ENCODE measurements at places on chromosomes 1 and 21.

DNA sequence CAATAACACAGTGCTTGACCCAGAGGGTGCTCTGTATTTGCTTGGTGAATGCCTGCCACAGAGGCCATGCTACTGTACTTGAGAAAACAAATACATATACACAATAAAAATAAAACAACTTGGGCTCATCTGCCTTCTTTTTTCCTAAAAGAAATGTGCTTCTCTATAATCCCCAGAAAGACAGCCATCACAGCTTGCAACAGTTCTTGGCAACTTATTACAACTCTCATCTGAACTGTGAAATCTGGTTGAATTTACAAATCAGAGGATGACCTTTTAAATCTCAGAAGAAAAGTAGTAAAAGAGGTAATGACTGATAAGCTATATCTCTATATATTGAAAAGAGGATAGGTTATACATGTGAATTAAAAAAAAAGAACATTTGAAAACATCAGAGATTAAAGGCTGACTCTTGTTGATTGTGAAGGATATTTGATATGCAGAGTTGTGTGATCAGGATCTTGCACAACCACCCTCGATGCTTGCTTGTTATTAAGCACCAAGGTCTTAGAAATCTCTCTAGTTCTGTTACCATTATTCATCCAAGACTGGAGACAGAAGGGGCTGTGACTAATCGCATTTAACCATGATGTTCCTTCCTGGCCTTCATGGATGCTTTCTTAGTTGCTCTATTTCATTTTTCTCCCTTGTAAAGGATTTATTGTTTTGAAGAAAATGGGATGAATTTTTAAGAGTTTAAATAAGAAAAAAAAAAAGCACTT, 213.4 kb downstream of the APP start:
- no peak for DNase-seq

DNA sequence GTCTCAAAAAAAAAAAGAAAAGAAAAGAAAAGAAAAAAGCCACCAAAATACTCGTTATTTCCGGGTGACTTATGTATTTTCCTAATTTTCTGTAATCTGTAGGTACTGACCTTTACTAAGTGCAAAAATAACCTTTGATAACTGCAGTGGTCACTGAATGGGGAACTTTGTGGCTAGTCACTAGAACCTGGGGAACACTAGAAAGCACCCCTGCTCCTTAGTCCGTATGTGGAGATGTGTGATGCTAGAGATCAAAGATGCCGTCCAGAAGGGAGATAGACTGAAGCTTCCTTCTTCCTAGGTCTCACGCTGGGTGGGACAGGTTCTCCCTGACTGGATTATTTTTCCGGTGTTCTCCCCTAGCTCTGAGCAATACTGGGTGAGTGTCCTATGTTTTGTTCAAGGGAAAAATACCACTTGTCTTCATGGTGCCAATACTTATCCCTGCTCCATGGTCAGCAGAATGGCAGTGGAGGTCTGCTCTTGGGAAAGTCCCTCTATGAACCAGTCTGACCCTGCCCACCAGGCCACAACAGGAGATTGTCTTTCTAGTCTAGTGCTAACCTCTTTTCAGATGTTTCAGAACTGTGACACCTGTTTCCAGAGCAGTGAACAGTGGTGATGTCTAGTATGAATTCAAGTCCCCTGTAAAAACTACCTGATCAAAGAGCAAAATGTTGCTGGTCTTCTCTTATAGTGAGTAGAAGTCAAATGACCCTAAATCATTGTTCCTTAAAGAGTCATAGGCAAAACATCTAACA, 39.9 kb downstream of the GTF2B start:
- DNase-seq = no peak

DNA sequence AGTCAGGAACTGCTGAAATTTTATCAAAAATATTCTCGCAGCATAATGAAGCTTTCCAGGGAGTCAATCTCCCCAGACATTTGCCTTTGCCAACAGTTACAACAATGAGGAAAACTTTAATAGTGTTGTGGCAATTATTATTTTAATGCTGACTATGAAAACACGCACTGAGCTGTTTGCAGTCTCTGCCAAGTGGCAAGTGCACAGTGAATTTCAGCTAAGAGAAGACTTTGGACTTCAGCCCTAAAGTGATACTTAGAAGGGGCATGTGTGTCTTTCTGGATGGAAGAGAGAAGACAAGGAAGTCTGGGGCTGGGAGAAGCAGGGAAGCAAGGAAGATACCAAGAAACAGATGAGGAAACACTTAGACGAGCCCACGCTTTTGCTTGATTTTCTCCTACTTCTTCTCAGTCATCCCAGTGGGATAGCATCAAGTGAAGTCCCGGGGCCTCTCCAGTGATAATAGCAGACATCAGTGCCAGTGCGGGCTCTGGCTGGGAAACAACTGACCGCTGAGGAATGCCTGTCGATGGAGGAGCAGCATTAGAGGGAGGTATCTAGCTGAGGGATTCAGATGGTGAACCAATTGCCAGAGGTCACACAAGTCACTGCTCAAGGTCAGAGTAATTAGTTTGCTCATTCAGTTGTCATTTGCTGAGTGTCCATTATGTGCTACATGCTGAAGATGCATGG, 196.3 kb downstream of the TTLL7 start:
- DNase-seq = no peak

DNA sequence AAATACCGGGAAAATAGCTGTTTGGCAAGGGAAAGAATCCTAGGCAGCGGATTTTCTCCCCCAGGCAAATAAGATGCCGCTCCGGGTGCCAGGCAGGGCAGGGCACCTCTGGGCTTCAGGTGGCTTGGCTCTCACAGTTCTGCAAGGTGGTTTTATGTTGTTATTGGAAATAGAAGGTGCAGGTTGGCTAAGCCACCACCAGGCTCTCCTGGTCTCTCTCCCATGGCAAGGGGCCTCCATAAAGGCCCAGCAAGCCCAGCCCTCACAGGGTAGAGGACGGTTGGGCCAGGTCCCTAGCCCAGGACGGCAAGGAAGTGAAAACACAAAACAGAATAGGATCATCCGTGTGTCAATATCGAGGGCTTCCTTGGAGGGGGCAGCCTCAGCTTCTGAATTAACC, 37.6 kb upstream of the GPR153 start:
- no peak for DNase-seq

GRCh38 chr1:59570524-59570923, 244.2 kb upstream of the HOOK1 start:
- no peak for DNase-seq

- DNase-seq = no peak
Observed at GRCh38 chr21:35163411-35163810, 114.3 kb upstream of the RUNX1 start.

DNA sequence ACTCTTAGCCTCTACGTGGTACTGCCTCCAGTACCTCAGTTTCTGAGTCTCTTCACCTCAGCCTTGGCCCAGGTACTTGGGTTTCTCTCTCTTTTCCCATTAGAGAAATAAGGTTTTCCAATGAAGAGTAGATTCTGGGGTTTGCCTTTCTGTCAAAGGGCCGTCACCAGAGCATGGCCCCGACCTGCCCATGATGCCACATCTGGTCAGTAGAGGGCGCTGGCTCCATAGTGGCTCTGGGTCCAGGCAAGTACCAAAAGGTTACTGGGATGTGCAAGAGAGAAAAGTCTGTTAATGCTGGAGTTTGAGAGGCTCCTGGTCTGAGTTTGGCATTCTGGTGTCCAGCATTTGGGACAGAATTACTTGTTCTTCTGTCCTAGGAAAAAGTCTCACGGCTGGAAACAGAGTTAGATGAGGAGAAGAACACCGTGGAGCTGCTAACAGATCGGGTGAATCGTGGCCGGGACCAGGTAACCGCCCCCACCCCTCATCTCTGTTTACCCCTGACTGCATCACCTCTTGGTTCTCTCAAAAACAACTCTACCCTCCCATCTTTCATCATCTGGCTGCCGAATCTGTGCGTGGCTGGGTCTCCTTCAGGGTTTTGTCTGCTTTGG, 5.3 kb upstream of the TUFT1 start:
- DNase-seq = no peak

- no peak for DNase-seq
Observed at GRCh38 chr1:225447650-225448089, 19.8 kb upstream of the LBR start.

GRCh38 chr1:73537400-73537799, 660.6 kb downstream of the LRRIQ3 start:
- no peak for DNase-seq

GRCh38 chr1:193846876-193847604, 660.6 kb upstream of the B3GALT2 start:
- DNase-seq = no peak

GRCh38 chr1:1123581-1124507, 8.0 kb upstream of the C1orf159 start:
- DNase-seq = no peak

Measured in cortex of kidney (tissue), 1 donor.